Kasumi-1 (cell line): ENCODE measurements at places on chromosomes 6 and 20.
A peak's percentile ranks its signal among the peaks of the same experiment; 100 is the strongest.

GRCh38 chr20:34114809-34115208, 2.8 kb upstream of the EIF2S2 start:
- no peak for DNase-seq

DNA sequence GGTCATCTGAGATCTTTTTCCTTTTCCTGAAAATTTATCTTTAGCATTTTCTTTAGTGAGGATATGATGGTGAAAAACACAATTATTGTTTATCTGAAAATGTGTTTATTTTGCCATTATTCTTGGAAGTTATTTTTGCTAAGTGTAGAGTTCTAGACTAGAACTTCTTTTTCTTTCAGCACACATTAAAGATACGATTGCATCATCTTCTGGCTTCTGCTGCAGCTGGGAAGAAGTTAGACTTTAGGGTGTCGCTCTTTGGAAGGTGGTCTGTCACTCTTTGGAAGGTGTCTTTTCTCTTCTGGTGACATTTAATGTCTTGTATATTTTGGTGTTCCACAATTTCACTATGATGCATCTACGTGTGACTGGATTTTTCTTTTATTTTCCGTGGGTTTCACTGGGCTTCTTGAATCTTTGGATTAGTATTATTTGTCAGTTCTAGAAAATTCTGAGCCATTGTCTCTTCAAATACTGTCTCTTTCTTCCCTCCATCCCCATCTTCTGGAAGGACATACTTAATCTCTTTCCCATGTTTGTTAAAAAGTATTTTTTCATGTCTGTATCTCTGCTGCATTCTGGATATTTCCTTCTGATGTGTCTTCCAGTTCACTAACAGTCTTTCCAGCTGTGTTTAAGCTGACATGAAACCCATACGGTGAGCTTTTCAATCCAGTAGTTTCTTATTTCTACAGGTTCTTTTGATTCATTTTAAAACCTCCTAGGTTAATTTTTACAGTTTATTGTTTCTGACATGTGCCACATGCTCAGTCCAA, 81.0 kb downstream of the AGPAT4 start:
- DNase-seq: no peak

DNA sequence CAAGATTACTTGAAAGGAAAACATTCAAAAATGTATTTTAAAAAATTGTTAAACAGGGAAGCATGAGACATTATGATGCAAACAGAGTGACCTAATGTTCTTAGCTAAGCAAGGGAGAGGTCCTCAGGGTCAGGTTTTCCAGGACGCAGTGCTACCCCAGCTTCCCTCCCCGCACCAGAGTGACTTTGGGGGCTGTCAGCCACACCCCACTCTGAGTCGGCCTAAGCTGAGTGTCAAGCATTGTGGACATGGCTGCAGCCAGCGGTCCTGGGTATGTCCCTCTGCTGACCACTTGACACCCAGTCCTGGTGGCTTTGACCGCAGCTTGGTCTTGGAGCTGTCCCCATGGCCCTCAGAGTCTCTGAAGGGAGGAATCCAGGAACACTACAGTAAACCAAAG, 54.9 kb upstream of the CD93 start:
- no peak for DNase-seq

GRCh38 chr20:2859330-2860121, 13.8 kb upstream of the PTPRA start:
- DNase-seq: no peak

- peak; percentile 42 for DNase-seq
Measured at GRCh38 chr6:97215157-97215769, 67.8 kb downstream of the MMS22L start.

GRCh38 chr6:126077810-126078776, 91.8 kb downstream of the TRMT11 start:
- DNase-seq: no peak
